Renal pelvis (tissue), 12 donors: ENCODE measurements at places on chromosomes 11 and 22. TPM values are rescaled to one million over a fixed set of nuclear protein-coding genes. Genes with fewer than 3 reads are reported as not detected.

The C11orf97 gene
- polyA plus RNA-seq = 0.42 TPM

GRCh38 chr22:46043816-46044620 is 67.1 kb upstream of the WNT7B start:
- no peak for DNase-seq

GRCh38 chr11:74543991-74544390 is 48.4 kb upstream of the POLD3 start:
- no peak for DNase-seq

- no peak for DNase-seq
Observed at GRCh38 chr22:46242076-46242475, 8.0 kb downstream of the CDPF1 start.

- no peak for DNase-seq
Observed at GRCh38 chr11:6480299-6480914, 724 bp downstream of the ARFIP2 start.

DNA sequence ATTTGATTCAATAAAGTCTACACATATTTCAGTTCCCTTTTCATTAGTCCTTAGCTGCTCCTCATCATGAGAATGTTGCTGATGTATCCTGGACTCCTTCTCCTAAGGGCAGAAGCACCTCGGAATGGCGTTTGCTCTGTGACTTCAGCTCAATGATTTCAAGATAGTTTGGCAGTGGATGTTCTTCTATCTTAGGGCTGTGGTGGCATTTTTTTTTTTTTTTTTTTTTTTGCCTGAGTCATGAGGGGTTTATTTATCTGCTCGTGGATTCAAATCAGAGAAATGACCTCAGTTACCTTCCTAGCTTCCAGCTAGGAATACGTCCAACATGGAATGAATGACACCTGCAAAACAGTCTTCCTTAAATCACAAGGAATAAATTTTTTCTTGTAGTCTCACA is 220.0 kb upstream of the ZBED5 start:
- no peak for DNase-seq

- DNase-seq = no peak
Observed at GRCh38 chr11:85044911-85045310, 582.2 kb downstream of the DLG2 start.

DNA sequence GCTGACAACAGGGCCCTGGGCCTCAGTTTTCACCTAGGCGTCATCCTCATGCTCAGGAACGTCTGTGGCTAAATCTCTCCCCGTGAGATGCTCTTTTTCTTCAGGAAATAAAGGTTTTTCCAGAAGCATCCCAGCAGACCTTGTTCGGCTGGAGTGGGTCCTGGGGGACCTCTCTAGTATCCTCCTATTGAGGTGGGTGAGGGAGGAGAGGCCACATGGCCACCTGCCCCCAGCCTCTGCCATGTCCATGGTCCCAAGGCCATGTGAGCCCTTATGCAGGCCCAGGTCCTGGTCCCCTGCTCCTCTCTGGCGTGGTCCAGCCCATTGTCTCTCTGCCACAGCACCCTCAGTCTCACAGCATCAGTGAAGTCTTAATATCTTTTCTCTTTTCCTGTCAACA is 22.0 kb downstream of the ALG12 start:
- no peak for DNase-seq

The GUCD1 gene
- polyA plus RNA-seq = 91.4 TPM

GRCh38 chr11:120337355-120338106 is 1.3 kb downstream of the ARHGEF12 start:
- DNase-seq = no peak

GRCh38 chr11:126357969-126358762 is 2.7 kb downstream of the ST3GAL4 start:
- DNase-seq = no peak

- DNase-seq = no peak
Observed at GRCh38 chr11:8250981-8251615, 12.6 kb downstream of the LMO1 start.

The LGR4 gene
- 153 TPM for polyA plus RNA-seq

The CRACR2B gene
- polyA plus RNA-seq = 16.7 TPM

The SMTN gene
- 47.5 TPM for polyA plus RNA-seq

DNA sequence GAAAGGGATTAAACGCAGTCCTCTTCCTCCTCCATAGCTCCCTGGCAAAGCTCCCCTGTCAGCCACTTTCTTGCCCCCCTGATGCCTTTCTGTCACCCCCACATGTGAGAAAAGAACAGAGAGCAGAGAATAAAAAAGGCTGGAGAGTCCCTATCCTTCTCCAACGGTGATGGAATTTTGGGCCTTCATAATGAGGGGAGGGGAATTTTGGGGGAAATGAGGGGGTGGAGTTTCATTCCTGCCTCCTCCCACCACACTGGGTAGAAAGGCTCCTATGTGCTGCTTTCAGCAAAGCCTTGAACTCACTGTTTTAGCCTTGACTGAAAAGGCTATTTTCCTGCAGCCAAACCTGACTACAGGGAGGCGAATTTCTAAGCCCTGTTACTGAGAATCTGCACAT is 59.3 kb downstream of the C11orf58 start:
- no peak for DNase-seq

- DNase-seq = peak; percentile 69
Observed at GRCh38 chr11:120564573-120565311, 53.2 kb downstream of the GRIK4 start.
